ENCODE measurements at places on chromosomes 3 and 15. TPM values are rescaled to one million over a fixed set of nuclear protein-coding genes. Genes with fewer than 3 reads are reported as not detected.

Gene NFKBIZ
- 208 TPM for total RNA-seq

Gene GNAT1
- not detected for total RNA-seq

Gene CAMKV
- 0.50 TPM for total RNA-seq

Gene MESD
- 19.6 TPM for total RNA-seq

Gene CIB1
- 135 TPM for total RNA-seq

Gene CORO2B
- total RNA-seq, result not detected

Gene ADPRH
- total RNA-seq, result 6.3 TPM

Gene SAMD7
- not detected for total RNA-seq

Gene PLCL2
- total RNA-seq, result 24.7 TPM

Gene MYO5C
- 0.69 TPM for total RNA-seq

DNA sequence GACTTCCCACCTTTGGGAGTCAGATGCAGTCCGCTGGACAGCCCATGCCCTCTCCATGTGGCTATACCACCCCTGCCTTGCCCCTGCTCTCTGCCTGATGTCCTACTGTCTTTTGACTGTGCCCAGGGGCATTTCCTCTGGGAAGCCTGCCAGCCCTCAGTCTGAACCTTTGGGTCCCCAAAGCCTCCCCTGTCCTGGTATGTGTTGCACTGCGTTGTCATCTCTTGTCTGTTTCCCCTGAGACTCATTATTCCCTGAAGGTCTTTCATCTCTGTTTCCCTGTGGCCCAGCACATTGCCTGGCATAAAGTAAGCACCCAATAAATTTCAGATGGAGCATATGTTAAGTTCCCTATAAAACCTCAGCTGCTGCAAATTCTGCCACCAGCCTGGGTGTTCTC lies 236.6 kb upstream of the CTDSPL start:
- H3K27ac ChIP-seq, result no peak overlapping the region
- H3K4me1 ChIP-seq, result no peaks in the 10 kb centered on the region
- H3K36me3 ChIP-seq, result no peaks in the 10 kb centered on the region
- H3K27me3 ChIP-seq, result no peaks in the 10 kb centered on the region
- H3K4me3 ChIP-seq, result no peak overlapping the region
- DNase-seq, result no peak

GRCh38 chr3:59245859-59246501 lies 196.2 kb upstream of the CFAP20DC start:
- no peaks in the 10 kb centered on the region for H3K27me3 ChIP-seq
- peaks cover 6% of the 10 kb centered on the region for H3K4me1 ChIP-seq
- peaks cover 7% of the 10 kb centered on the region for H3K36me3 ChIP-seq
- no peak overlapping the region for H3K27ac ChIP-seq
- no peak for DNase-seq

DNA sequence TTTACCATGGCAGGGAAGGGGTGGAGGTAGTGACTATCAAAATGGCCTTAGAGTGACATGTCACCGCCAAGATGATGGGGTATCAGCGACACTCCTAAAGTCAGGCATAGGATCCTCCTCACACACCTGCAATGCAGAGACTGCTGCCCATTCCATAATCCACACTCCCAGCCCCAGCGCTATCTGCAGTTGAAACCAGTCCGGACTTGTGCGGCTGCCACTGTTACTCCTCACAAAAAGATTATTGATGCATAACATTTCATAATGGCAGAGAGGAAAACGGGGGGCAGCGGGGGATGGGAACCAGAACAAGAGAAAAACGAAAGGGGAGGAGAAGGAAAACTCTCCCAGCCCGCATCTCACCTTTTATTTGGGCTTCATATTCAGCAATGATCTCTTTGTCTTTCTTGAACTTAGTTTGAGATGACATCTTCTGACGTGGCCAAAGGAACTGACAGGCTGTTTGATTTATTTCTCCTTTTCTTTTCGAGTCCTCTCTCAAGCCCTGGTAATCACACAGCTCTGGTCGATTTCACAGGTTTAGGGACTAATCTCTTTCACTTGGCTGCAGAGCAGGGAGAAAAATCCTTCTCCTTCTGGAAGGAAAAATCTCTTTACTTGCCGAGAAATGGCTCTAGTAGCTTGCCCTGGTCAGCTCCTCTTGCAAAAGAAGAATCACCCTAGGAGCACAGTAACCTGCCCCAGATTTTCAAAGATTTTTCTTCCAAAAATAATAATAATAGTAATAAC lies 749 bp downstream of the SRGAP3 start:
- H3K27me3 ChIP-seq, result peaks cover 7% of the 10 kb centered on the region
- no peak for DNase-seq

- peaks cover under 1% of the 10 kb centered on the region for H3K27me3 ChIP-seq
- H3K4me3 ChIP-seq, result no peak overlapping the region
Measured at GRCh38 chr15:89932880-89933279, 20.1 kb upstream of the ARPIN start.

GRCh38 chr3:193794002-193794881 lies 201.2 kb downstream of the OPA1 start:
- no peak overlapping the region for H3K4me3 ChIP-seq
- H3K36me3 ChIP-seq, result no peaks in the 10 kb centered on the region
- H3K4me1 ChIP-seq, result no peaks in the 10 kb centered on the region
- peaks cover 24% of the 10 kb centered on the region for H3K27me3 ChIP-seq

GRCh38 chr3:106183762-106184391 lies 315.1 kb upstream of the CBLB start:
- no peak for DNase-seq
- H3K36me3 ChIP-seq, result peaks cover 5% of the 10 kb centered on the region
- peak overlapping the region; percentile 30 for H3K4me3 ChIP-seq
- no peak overlapping the region for H3K27ac ChIP-seq

DNA sequence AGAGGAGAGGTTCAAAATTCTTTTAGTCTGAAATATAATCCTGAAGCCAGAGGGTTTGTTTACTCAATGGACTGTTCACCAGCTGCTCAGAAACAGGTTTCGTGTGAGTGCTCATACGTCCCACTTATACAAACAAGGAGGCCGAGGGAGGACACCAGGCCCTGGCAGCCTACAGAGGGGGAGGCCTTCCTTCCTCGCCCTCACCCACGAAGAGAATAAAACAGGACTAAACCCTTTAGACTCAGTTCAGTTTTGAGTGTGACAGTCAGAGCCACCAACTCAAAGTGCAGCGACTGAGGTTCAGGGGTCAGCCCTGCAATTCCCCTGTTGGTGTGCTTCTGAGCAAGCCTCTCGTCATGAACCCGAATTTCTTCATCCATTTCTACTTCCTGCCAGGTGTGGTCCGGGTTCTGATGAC lies 17.3 kb downstream of the FAM174B start:
- H3K27ac ChIP-seq, result no peak overlapping the region
- no peak overlapping the region for H3K4me3 ChIP-seq
- peaks cover 10% of the 10 kb centered on the region for H3K27me3 ChIP-seq
- peaks cover 7% of the 10 kb centered on the region for H3K36me3 ChIP-seq
- no peak for DNase-seq
- peaks cover 6% of the 10 kb centered on the region for H3K4me1 ChIP-seq

DNA sequence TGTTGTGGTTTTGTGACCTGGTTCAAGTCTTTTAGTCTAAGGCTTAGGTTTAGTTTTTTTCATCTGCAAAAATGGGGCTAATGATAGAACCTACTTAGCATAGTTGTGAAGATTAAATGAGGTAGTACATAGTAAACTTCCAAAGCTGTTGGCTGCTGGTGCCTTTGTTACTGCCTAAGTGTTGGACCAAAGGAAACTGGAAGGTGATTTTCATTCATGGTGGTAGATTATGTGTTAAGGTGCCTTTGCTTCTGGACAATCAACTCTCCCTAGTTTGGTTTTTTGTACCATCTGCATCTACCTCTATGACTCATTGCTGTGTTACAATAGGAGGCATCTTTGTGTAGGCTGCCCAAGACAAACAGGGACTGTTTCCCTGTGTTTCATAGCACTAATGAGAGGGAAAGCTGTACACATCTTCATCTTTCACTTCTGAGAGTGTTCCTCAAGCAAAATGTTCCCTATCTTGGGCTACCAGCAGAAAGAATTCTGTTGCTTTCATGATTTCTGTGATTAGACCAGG lies 3.2 kb downstream of the MAP2K1 start:
- peaks cover 81% of the 10 kb centered on the region for H3K4me1 ChIP-seq
- DNase-seq, result no peak

- H3K27ac ChIP-seq, result no peak overlapping the region
- no peak for DNase-seq
- no peak overlapping the region for H3K4me3 ChIP-seq
- H3K36me3 ChIP-seq, result no peaks in the 10 kb centered on the region
Measured at GRCh38 chr3:177283983-177284382, 86.7 kb upstream of the TBL1XR1 start.

GRCh38 chr3:145727476-145727875 lies 433.5 kb downstream of the PLOD2 start:
- H3K36me3 ChIP-seq, result no peaks in the 10 kb centered on the region
- DNase-seq, result no peak
- no peaks in the 10 kb centered on the region for H3K27me3 ChIP-seq
- H3K27ac ChIP-seq, result no peak overlapping the region
- no peaks in the 10 kb centered on the region for H3K4me1 ChIP-seq

DNA sequence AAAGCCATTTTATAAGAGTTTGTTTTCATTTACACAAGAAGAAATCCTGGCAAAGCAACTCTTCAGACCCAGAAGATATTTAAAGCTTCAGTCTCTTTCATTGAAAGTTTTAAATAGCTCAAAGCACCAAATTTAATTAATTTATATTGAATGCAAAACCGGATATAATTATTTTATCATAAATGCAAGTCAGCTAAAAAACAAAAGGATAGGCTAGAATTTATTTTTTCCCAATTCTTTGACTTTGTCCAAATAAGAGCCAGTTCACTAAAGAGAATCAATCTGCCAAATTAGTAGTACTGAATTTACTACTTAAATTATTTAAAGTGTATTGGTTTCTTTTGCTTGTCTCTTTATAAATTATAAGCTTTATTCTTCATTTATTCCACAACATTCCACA lies 101.5 kb downstream of the ZNF385D start:
- H3K27me3 ChIP-seq, result no peaks in the 10 kb centered on the region
- H3K27ac ChIP-seq, result no peak overlapping the region
- H3K36me3 ChIP-seq, result no peaks in the 10 kb centered on the region
- H3K4me3 ChIP-seq, result no peak overlapping the region
- no peaks in the 10 kb centered on the region for H3K4me1 ChIP-seq

- H3K36me3 ChIP-seq, result no peaks in the 10 kb centered on the region
- peaks cover 18% of the 10 kb centered on the region for H3K4me1 ChIP-seq
- H3K27ac ChIP-seq, result no peak overlapping the region
- H3K27me3 ChIP-seq, result no peaks in the 10 kb centered on the region
Measured at GRCh38 chr3:189630767-189631372, 319 bp upstream of the TP63 start.

- no peaks in the 10 kb centered on the region for H3K27me3 ChIP-seq
- H3K36me3 ChIP-seq, result no peaks in the 10 kb centered on the region
- peak overlapping the region; percentile 81 for H3K27ac ChIP-seq
- H3K4me1 ChIP-seq, result peaks cover 45% of the 10 kb centered on the region
Measured at GRCh38 chr3:129314386-129315222, 35.9 kb downstream of the HMCES start.

DNA sequence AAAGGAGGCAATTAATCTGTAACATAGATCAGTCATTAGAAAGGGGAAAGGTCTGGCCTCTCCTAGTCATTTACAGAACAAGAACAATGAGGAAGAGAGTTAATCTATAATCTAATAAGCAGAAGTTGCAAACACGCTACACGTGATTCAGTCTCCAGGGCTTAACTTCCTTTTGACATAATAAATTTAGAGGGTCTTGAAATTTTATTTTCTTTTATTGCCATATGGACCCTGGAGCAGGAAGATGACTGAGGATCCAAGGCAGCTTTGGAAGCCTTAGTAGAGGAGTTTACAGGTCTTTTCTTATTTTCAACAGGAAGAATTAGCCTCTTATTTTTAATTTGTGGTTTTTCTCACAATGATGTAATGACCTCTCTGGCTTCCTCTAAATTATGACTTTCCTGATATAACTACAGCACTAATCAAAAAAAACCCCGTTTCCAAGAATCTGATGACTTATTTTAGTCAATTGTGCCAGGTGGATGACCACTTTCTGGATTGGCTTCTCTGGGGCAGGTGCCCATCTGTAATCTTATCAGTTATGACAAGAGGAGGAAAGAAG lies 32.2 kb downstream of the ADGRG7 start:
- no peaks in the 10 kb centered on the region for H3K4me1 ChIP-seq
- no peak for DNase-seq
- no peaks in the 10 kb centered on the region for H3K36me3 ChIP-seq
- H3K4me3 ChIP-seq, result no peak overlapping the region
- no peak overlapping the region for H3K27ac ChIP-seq

- H3K27ac ChIP-seq, result no peak overlapping the region
- no peaks in the 10 kb centered on the region for H3K4me1 ChIP-seq
- peaks cover 41% of the 10 kb centered on the region for H3K27me3 ChIP-seq
- no peak overlapping the region for H3K4me3 ChIP-seq
- H3K36me3 ChIP-seq, result no peaks in the 10 kb centered on the region
Measured at GRCh38 chr3:128503164-128503651, 10.2 kb upstream of the GATA2 start.

GRCh38 chr3:54714035-54714434 lies 213.8 kb downstream of the LRTM1 start:
- DNase-seq, result no peak
- no peaks in the 10 kb centered on the region for H3K4me1 ChIP-seq
- no peaks in the 10 kb centered on the region for H3K27me3 ChIP-seq
- H3K36me3 ChIP-seq, result no peaks in the 10 kb centered on the region
- no peak overlapping the region for H3K27ac ChIP-seq

GRCh38 chr3:45306406-45307008 lies 80.4 kb upstream of the TMEM158 start:
- no peak overlapping the region for H3K27ac ChIP-seq
- no peak overlapping the region for H3K4me3 ChIP-seq
- DNase-seq, result no peak
- peaks cover 15% of the 10 kb centered on the region for H3K27me3 ChIP-seq
- peaks cover 3% of the 10 kb centered on the region for H3K36me3 ChIP-seq
- no peaks in the 10 kb centered on the region for H3K4me1 ChIP-seq

- H3K27me3 ChIP-seq, result no peaks in the 10 kb centered on the region
- no peak for DNase-seq
- no peak overlapping the region for H3K27ac ChIP-seq
- peaks cover 10% of the 10 kb centered on the region for H3K4me1 ChIP-seq
- H3K36me3 ChIP-seq, result peaks cover 4% of the 10 kb centered on the region
- no peak overlapping the region for H3K4me3 ChIP-seq
Measured at GRCh38 chr15:58346361-58346760, 85.4 kb upstream of the LIPC start.

GRCh38 chr15:45234562-45235235 lies 17.3 kb upstream of the SLC28A2 start:
- H3K27ac ChIP-seq, result no peak overlapping the region
- no peak overlapping the region for H3K4me3 ChIP-seq
- H3K36me3 ChIP-seq, result peaks cover 4% of the 10 kb centered on the region
- peaks cover 8% of the 10 kb centered on the region for H3K27me3 ChIP-seq
- no peak for DNase-seq

- H3K4me3 ChIP-seq, result no peak overlapping the region
- no peaks in the 10 kb centered on the region for H3K27me3 ChIP-seq
- peaks cover 3% of the 10 kb centered on the region for H3K36me3 ChIP-seq
- peaks cover 57% of the 10 kb centered on the region for H3K4me1 ChIP-seq
- H3K27ac ChIP-seq, result no peak overlapping the region
- no peak for DNase-seq
Measured at GRCh38 chr3:190517687-190518086, 3.8 kb downstream of the IL1RAP start.

DNA sequence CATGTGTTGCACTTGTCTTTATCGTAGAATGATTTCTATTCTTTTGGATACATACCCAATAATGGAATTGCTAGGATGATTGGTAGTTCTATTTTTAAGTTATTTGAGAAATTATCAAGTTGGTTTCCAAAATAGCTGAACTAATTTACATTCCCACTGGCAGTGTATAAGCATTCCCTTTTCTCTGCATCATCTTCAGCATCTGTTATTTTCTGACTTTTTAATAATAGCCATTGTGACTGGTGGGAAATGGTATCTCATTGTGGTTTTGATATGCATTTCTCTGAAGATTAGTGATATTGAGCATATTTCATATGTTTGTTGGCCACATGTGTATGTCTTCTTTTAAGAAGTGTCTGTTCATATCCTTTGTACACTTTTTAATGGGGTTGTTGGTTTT lies 81.7 kb upstream of the NUDT16 start:
- no peaks in the 10 kb centered on the region for H3K4me1 ChIP-seq
- H3K27ac ChIP-seq, result no peak overlapping the region
- H3K36me3 ChIP-seq, result no peaks in the 10 kb centered on the region
- no peak overlapping the region for H3K4me3 ChIP-seq
- no peaks in the 10 kb centered on the region for H3K27me3 ChIP-seq
- DNase-seq, result no peak

Data from activated T-cell treated with anti-CD3 and anti-CD28 coated beads, Interleukin-2, amount 50 U/mL, for 72 hours (primary cell).